ENCODE measurements at places on chromosomes 1 and 21.

- no peak for ATAC-seq
Measured at GRCh38 chr21:37886120-37886519, 30.1 kb downstream of the KCNJ6 start.

GRCh38 chr1:16418823-16419425 is 18.3 kb downstream of the SPATA21 start:
- no peak for ATAC-seq

DNA sequence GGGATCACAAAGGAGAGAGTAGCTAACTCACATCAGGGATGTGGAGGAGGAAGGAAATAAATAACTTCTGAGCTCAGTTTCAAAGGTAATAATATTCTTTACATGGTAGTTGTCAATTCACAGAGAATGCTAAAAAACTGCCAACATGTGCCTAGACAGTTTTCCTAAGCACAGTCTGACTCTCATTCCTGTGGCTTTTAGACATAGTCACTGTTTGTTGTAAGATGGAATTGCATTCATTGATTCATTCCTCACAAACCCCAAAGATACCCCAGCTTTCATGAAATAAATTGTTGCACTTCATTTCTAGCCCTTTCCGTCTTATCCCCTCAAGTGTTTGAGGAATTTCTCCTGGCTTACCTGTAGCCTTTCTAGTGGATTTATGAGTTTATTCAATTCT is 263.9 kb downstream of the NTNG1 start:
- ATAC-seq = no peak

DNA sequence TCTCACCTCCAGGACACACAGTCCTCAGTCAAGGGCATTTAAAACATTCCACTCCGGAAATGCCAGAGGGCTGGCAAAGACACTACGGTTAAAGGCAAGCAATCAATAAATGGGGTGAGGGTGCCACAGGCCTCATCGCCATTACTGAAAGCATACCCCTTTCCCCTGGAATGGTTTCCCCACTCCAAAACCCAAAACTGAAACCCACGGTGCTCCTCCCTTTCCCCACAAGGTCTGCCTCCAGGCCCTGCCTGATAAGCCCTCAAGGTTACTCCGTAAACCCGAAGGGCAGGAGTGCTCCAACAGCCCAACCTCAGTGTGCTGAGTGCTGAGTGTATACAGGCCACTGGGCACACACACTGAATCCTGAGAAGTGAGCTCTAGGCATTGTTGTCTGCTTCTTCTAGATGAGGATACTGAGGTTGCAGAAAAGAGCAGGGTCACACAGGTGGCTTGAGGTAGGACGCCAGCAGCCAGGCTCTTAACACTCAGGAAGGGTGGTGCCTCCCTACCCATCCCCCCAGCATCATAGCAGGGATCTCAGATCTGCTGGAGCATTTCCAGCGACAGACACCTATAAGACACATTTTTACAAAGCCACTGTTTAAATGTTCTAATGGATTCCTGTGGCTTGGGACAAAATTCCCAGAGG is 29.0 kb downstream of the SSBP3 start:
- ATAC-seq = no peak

- ATAC-seq = no peak
Measured at GRCh38 chr1:58065520-58065919, 481.0 kb downstream of the OMA1 start.

GRCh38 chr1:67970088-67970487 is 80.3 kb downstream of the DIRAS3 start:
- ATAC-seq = peak; percentile 79

DNA sequence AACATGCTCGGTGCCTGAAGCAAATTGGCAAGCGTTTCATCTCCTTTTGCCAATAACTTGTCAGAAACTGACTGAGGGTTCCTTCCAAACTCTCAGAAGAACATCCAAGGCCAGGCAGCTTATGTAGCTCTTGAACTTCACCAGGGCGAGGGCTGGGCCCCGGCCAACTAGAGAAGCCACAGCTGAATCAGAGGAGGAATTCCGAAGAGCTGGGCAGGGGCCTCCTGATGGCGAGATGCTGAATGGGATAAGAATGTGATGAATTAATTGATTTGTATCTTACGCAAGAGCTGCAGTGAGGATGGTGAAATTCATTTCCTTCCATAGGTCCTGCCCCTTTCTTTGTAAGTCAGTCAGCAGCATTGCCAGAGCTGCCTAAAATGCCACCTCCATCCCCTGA is 345.8 kb downstream of the KIF26B start:
- ATAC-seq = no peak

DNA sequence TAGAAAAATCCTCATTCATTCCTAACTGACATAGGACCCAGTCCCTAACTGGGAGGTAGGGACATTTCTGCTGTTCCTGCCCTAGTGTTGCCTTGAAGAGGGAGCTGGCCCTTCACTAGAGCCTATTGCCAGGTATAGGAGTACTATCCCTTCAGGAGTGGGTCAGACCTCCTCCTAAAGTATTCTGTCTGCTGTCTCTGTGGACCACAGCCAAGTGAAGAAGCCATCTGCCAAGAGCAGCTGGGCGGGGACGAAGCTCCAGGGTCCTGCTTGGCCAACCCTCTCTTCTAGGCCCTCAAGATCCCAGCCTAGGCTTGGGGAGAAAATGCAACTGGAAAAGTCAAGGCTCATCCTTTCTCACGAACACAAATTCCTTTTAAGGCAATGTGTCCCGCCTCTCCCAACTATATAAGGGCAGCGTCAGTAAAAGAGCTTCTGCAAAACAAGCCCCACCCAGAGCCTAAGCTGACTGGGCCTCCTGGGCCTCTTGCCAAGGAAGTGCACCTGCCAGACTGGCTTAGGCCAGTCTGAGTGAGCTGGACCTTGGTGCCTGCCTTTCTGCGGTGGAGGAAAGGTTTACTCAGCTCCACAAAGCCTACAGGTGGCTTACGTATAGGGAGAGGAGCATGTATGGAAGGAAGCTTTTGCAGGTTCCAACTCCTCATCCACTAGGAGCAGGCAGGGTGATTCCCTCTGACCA is 638 bp upstream of the TUFT1 start:
- ATAC-seq = peak; percentile 79

DNA sequence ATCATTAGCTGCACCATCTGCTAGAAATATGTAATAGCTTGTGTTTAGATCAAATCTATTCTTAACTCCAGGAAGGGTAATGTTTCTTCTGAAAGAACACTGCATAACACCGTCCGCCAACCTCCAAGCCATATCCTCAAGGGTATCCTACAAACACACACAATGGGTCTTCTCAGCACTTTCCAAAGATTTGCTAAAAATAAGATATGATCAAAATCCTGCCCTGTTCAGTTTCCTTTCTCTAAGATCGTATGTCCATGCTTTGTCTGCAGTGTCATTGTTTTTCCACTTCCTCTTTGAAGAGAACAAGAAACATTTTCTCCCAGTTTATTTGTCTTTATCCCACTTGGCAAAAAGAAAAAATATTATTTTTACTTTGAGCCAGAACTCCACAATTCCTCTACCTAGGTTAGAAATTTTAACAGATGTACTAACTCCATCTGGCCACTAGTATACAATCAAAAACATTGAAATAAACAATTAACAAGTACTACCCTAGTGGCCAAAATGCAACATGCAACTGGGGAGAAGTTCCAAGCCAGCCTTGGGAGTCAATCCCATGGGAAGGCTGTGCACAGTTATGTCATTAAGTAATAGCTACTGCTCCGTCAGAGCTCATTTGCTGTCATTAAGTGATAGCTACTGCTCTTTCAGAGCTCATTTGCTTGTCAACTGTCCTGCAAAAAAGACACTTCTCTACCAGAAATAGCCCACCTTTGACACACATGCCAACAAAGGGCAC is 37.8 kb downstream of the FRRS1 start:
- no peak for ATAC-seq

- ATAC-seq = no peak
Measured at GRCh38 chr1:193185211-193185610, 1.2 kb downstream of the B3GALT2 start.

GRCh38 chr1:10920063-10920626 is 92.3 kb upstream of the TARDBP start:
- ATAC-seq = no peak

DNA sequence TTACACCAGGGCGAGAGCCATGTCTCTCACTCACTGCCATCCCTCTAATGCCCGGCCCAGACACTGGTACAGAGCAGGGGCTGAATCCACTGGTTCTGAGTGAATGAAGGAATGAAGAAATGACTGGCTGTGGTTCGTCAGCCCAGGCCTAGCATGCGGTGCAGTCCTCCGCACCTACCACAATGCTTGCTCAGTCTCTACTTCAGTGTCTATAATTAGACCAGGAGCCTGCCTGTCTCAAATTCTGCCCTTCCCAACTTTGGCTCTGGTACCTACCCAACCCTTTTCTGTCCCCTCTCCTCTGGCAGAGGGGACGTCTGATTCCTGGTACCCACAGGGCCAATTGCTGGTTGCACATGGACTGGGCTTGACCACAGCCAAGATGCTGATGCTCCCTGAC is 118.2 kb upstream of the GRIK3 start:
- ATAC-seq = no peak

DNA sequence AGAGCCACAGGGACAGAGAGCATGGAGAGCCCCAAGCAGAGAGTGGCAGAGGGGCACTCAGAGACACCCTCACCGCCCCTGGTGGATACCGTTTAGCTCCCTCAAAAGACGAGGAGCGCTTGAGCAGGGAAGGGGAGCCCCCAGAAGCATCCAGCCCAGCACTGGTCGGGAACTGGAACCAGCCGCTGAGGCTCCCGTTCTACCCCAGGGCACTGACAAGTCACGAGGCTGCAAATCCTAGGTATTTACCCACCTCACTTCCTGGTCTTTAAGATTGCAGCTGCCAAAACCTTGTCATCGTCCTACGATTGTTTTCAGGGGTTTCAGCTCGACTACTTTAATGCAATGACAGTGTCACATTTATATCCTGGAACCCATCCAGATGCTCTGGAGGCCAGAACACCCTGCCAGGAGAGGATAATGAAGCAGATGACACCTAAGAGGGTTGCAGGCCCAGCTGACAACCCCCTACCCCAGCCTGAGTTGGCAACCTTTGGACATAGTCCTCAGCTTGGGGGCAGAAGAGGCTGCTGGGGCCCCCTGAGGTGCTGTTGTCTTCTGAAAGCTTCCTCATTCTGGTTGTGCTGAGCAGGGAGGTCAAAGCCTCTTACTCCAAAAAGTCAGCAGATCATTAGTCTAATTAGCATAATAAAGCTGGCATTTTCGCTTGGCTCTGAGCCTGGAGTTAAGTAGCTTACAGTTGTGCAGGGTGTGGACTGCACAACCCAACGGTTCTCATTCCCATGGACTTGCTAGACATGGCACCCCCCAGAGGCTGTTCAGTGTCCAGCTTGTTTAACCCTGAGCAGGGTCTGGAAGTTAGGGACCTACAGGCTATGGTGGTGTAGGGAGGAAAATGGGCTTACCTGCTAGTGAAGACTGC is 20.6 kb upstream of the BACE2 start:
- ATAC-seq = no peak

DNA sequence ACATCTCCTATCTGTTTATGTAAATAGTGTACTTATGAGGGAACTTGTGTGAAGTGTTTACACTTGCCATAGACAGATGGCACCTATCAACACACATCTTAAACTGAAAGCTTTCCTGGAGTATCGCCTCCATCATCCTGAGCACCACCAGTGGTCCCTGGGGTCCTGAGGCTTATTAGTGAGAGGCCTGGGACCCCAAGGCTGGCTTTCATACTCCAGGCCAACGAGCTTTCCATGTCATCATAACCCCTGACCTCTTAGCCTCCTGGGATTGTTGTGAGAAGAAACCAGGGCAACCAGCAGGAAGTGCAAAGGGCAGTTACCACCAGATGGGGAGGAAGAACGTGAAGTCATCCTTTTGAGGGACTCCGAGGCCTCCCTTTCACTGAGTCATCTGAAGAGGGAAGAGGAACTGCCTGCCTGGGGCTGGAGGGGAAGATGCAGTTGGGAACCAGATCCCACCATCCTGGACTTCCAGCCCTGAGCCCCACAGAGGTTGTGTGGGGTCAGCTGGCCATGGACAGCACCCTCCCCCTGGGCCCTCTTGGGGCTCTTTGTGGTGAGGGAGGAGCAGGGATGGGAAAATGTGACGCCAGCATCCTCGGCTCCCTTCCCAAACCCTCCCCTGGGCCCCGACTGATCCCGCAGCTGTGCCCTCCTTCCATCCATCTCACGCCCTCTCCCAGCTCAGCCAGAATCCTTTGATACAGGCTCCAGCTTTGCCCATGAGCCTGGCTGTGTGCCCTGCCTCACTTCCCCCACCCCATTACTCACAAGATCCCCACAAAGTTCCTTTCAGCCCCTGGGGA is 5.8 kb downstream of the INKA2 start:
- ATAC-seq = peak; percentile 25

- no peak for ATAC-seq
Measured at GRCh38 chr1:186113461-186113860, 261.6 kb downstream of the TPR start.

GRCh38 chr1:228528612-228529011 is 41.4 kb downstream of the RNF187 start:
- ATAC-seq = no peak

GRCh38 chr1:234584926-234585325 is 25.1 kb downstream of the IRF2BP2 start:
- ATAC-seq = peak; percentile 10

DNA sequence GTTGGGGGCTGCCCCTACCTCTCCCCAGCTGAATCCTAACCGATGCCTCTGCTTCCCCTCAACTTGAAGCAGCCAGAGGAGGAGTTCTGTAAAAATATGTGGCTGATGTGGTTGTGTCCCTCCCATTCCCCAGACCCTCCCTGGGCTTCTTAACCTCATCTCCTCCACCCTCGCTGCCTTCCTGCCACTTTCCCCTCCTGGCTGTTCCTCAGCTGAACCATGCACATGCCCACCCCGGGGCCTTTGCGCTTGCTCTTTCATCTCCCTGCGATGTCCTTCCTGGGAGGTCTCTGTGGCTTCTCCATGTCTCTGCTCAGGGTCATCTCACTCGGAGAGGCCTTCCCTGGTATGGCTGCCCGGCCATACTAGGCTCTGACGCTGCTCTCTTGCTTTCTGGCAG is 8.9 kb downstream of the MIIP start:
- no peak for ATAC-seq

GRCh38 chr1:72869873-72870272 is 587.5 kb upstream of the NEGR1 start:
- ATAC-seq = no peak
